Fibroblast of skin of left biceps (primary cell): ENCODE measurements at places on chromosomes 5 and 9.

DNA sequence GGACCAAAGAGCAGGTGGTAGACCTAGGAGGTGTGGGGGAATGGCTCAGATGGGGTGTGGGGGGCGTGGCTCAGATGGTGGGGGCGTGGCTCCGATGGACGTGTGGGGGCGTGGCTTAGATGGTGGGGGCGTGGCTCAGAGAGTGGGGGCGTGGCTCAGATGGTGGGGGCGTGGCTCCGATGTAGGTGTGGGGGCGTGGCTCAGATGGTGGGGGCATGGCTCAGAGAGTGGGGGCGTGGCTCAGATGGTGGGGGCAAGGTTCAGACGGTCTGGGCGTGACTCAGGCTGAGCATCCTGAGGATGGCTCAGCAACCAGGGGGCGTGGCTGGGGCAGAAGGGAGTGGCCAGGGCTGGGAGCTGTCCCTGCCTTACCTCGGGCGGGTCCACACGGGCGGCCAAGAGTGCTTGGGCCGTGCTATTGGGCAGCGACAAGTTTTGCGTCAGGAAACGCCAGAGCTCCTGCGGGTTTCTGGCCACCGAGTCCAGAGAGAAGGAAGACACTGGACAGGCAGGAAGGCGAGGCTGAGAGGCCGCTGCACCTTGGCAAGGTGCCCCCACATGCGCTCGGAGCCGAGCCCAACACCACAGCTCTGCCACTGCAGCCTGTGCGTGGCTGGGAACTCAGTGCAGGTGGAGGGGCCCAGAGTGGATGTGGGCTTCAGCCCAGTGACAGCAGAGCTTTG lies 5.9 kb downstream of the ABCA2 start:
- no peak for DNase-seq

- DNase-seq = no peak
Observed at GRCh38 chr5:153504726-153505125, 14.3 kb downstream of the GRIA1 start.

DNA sequence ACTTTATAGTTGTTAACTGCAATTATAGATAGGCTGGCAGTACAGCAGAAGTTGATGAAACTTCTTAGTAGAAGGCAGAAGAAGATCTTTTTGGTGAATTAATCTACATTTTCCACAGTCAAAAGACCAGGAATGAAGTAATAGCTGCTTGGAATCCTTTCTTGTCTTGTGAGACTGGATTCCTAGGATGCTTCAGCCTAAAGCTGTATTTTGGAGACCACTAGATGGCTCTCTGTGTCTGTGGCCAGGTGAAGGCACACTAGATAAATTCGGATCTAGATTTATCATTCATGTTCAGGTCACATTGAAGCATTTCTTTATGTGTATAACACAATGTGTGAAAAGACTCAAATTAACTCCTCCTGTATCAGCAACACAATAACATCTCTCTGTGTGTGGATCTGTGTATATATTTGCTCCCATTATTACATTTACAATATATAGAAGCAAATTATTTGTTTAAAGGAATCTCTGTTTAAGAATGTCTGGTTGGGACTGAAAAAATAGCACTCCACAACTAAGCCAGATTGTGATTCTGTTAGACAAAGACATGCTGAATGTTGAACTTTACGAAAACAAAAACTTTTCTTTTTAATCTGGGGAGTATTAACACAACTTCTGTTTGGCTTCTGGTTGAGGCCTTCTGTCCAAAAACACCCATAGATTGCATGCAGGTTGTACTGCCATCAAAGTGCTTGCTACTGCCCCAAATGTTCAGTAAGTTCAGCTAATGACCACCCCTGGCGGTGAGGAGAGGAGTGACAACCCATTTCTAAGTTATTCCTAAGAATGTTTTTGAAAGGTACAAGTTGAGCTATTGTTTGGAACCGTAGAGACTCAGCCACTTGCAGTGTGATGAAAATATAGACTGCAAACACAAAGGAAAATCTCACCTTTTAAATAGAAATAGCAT lies 10.6 kb downstream of the GRIN3A start:
- DNase-seq = no peak

DNA sequence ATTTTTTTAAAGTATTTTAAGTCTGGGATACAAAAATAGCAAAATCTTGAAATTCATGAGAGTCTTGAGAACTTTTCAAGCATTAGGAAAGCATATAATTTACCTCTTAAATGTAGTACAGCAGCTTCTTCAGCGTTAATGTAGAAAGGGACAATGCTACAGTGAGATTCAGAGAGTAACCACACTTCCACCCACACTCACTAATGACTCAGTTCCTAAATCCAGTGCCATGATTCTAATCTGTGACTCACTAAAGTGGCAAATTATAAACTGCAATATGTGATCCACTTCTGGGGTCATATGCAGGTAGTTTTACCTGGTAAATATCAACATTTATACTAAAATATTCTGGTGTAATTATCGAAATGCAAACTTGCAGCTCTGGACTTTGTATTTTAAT lies 434.5 kb upstream of the TUSC1 start:
- DNase-seq = no peak

DNA sequence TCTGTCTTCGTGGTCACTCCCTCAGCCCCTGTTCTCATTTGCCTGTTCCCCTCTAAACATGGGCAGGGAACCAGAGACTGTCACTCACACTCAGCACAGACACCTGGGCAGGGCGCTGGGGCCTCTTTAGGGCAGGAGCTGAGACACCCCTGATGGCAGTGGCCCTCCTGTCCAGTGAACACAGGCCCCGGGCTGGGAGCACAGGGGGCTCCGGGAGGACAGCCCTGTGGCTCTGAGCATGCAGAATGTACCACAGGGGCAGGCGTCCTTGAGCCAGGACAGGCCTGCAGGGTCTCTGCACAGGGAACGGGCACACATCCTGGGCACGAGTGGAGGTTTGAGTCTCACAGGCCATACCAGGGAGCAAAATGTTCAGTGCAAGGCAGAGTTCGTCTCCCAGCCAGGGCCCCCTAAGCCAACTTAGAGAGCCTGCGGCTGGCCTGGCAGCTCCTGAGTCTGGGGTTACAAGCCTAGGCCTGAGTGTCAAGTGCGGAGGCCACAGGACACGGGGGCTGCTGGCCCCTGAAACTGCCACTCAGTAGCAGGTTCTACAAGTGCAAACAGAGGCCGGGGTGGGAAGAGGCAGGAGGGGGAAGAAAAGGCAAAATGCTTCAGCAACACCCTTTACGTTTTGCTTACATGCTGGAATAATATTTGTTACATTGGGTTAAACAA lies 55.9 kb upstream of the NKD2 start:
- DNase-seq = no peak

GRCh38 chr5:40276426-40277102 lies 403.2 kb upstream of the PTGER4 start:
- no peak for DNase-seq

DNA sequence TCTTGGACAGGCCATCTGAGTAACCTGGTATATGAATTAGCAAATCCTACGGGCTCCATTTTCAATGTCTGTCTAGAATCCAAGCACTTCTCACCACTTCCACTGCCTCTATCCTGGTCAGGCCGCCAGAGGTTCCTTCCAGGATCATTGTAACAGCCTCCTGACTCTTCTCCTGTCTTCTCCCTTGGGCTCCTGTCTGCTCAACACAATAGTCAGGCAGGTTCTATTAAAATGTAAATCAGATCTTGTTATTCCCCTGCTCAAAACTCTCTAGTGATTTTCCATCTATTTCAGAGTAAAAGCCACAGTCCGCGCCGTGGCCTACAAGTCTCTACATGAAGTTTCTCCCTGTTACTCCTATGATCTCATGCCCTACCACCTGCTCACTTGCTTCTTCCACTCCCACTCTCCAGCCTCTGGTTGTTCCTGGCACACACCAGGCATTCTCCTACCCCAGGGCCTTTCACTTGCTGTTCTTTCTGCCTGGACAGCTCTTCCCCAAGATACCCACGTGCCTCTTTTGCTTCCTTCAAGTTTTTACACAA lies 21.7 kb downstream of the ZNF366 start:
- DNase-seq = no peak

GRCh38 chr5:177109810-177110209 lies 23.1 kb downstream of the FGFR4 start:
- no peak for DNase-seq

DNA sequence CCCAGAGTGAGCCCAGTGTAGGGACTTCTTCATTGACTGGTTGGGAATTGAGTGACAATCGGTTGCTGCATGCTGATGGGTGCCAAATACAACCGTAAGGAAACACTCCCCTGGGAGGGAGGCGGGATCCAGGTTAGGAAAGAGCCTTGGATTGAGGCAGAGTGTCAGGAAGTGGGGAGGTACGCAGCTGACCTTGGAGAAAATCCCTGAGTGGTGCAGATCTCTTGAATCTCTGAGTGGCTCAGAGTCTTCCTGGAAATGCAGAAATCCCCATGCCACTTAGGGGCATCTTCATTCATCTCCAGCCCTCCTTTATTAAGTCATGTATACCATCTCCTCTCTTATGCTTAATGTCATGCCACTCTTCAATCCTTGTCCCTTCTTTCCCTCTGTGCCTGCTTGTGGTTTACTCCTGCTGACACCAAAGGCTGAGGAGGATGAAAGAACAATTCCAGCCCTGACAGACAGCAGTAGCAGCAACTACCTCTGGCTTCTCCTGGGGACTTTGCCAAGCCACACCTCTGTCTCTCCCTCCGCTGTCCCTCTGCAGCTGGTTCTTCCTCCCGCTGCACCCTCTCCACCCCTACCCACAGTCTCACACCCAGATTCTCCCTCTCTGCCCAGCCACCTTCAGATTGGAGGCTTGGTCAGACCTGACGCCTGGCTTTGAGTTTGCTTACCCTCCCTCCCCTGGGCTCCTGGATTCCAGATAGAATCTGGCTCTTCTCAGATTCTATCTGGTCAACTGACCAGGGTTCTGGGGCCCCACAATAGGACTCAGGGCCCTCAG lies 14.1 kb upstream of the LCP2 start:
- no peak for DNase-seq

GRCh38 chr9:120820095-120820494 lies 22.6 kb downstream of the PSMD5 start:
- no peak for DNase-seq

- no peak for DNase-seq
Observed at GRCh38 chr5:53482717-53483638, 2.5 kb downstream of the FST start.

GRCh38 chr9:91320299-91320698 lies 41.4 kb downstream of the AUH start:
- no peak for DNase-seq
